ENCODE measurements at places on chromosomes 13 and 19. TPM values are rescaled to one million over a fixed set of nuclear protein-coding genes. Genes with fewer than 3 reads are reported as not detected.

The MAP4K1 gene
- 2.1 TPM for polyA plus RNA-seq

The TSHZ3 gene
- 1.7 TPM for polyA plus RNA-seq

The PVR gene
- 47.3 TPM for polyA plus RNA-seq

The KLHL1 gene
- not detected for polyA plus RNA-seq

The ALOX5AP gene
- 14.5 TPM for polyA plus RNA-seq

The LAIR2 gene
- not detected for polyA plus RNA-seq

The ZNF554 gene
- polyA plus RNA-seq = 6.7 TPM

- no peak for DNase-seq
These were observed 37.1 kb upstream of the MEDAG start for GRCh38 chr13:30868799-30869470.

- DNase-seq = peak; percentile 77
These were observed 156.8 kb downstream of the RGCC start for GRCh38 chr13:41613984-41614661.

DNA sequence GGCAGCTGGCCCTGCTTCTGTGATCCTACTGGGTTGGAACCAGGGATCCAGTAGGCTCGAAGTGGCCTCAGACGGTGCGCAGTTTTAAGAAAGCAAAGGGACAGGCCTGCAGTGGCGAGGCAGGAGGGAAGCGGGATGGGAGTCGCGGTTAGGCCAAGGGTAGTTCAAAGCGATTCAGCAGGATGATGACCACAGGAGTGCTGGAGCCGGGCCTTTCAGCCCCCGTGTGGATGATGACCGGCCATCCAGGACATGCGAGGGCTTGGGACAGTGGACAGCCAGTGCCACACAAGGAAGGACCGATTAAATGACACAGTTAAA, 854 bp downstream of the RNASEH2B start:
- DNase-seq = peak; percentile 36

The ZNF17 gene
- polyA plus RNA-seq = 3.4 TPM

The TEX29 gene
- 0.22 TPM for polyA plus RNA-seq

- DNase-seq = peak; percentile 20
These were observed 866 bp upstream of the LMO7 start for GRCh38 chr13:75635101-75635827.

The LIM2 gene
- not detected for polyA plus RNA-seq

DNA sequence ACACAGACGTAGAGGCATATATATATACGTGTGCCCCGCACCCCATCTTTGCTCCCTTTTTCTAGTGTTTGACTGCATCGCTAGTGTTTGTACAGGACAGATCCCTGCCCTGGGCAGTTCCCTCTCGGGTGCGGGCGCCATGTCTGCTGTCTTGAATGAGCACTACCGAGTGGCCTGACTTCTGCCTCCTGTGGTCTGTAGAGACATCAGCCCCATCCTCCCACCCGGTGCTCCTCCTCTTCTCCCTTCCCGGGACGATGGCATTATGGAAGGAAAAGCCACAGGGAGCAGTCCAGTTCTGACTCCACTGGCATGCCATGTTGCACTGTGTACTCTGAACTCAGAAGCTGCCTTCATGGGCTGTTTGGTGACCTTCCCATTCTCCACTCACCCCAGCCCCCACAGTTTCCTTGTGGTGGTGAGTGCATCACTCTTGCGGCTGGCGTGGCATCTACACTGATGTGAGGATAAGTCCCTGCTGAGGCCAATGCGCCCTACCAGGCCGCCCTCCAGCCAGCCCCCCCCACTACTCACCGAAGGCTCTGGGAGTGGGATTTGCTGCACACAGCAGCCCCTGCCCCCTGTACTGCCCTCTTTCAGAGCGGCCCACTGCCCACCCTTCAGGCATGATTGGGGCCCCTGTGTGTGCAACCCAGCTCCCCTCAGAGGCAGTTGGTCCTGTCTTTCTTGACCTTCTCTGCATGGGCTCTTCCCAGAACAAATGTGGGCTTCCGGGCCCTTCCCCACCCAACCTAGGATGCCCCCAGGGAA, 25.2 kb downstream of the TDRD12 start:
- no peak for DNase-seq

DNA sequence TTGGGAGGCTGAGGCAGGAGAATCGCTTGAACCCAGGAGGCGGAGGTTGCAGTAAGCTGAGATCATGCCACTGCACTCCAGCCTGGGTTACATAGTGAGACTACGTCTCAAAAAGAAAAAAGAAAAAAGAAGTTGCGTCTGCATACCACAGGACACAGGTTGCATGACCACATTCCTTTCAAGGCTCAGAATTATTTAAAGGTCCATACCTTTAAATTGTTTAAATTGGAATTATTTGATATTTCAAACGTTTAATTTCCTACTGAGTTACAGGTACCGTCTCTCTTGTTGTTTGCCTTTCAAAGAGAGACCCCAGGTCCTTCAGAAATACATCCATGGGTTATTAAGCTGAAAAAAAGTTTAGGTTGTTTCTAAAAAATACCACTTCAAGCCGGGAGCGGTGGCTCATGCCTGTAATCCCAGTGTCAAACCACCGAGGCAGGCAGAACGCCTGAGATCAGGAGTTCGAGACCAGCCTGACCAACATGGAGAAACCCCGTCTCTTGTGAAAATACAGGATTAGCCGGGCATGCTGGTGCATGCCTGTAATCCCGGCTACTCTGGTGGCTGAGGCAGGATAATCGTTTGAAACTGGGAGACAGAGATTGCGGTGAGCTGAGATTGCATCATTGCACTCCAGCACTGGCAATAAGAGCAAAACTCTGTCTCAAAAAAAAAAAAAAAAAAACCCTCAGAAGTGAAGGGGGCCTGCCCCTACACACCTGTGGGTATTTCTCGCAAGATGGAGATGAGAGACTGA, 18.6 kb downstream of the ZNF816 start:
- no peak for DNase-seq

Measured in heart right ventricle (tissue), 16 donors.